Cortex of kidney (tissue), 1 donor: ENCODE measurements at places on chromosomes 4 and X.

- no peak for DNase-seq
These were observed 61.2 kb downstream of the PASD1 start for GRCh38 chrX:151624677-151625076.

- no peak for DNase-seq
These were observed 4.3 kb upstream of the HAUS7 start for GRCh38 chrX:153474718-153475117.

DNA sequence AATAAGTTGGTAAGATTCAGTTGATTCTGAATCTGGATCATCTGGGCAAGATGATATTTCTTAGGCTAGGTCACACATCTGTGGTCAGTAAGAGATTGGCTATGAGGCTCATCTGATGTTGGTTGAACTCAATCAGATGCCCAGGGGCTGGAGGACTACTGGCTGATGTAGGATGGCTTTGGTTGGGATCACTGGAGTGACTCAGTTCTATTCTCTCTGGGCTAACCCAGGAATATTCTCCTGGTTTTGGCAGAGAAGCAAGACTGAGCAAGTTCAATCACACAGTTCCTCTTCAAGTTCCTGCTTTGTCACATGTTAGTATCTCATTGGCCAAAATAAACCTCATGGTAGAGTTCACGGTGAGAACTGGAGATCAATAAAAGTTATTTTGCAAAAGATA, 902.3 kb upstream of the SLIT2 start:
- no peak for DNase-seq

DNA sequence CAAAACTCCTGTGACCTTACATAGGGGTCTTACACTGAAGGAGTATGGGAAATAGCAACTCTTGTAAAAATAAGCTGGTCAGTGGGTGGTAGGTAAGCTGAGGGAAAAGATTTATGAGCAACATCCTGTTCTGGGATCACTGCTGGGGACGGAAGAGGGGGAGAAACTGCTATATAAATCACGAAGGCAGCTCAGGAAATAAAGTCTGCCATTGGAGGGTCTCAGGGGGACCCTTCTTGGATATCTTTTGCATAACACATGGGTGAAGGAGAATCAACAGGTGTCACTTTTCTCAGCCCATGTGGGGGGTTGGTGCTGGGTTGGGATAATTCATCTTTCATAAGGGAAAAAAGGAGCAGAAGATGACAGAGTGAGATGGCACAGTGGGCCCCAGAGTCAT, 33.7 kb downstream of the AFF1 start:
- no peak for DNase-seq

GRCh38 chr4:180160195-180160983, 2082.8 kb upstream of the TENM3 start:
- no peak for DNase-seq

DNA sequence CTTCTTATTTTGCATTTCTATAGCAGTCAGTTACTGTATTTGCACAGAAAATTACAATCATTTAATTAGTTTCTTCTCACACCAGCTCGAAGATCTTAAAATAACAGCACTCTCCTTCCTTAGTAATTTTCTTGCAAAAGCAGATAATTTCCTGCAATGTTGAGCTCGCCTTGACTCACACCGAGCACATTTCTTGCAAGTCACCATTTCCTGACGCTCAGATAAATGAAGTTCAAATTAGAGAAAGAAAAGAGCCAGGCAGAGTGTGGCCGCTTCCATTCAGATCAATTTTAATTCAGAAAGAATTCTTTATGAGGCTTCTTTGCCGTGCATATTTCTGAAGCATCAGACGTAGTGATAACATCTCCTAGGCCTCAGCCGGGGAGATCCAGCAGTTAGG, 10.1 kb downstream of the SORCS2 start:
- no peak for DNase-seq

DNA sequence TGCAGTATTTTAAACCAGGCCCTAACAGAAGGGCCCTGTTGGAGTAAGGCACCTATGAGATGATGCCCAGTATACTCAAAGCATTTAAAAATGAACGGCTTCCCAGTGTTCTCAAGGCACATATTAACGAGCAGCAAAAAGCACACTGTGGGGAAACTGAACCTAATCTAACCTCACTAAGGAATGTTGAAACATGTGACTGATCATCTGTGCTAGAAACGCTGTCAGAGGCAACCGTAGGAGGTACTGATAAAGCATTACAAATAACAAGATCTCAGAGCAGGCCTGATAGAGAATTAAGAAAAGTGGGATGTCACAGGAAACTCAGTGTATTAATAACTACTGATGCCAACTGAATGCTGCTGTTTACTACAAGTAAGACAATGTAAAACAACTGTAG, 24.0 kb downstream of the ASB9 start:
- no peak for DNase-seq

- no peak for DNase-seq
These were observed 90.7 kb upstream of the IGFBP7 start for GRCh38 chr4:57200799-57201327.

DNA sequence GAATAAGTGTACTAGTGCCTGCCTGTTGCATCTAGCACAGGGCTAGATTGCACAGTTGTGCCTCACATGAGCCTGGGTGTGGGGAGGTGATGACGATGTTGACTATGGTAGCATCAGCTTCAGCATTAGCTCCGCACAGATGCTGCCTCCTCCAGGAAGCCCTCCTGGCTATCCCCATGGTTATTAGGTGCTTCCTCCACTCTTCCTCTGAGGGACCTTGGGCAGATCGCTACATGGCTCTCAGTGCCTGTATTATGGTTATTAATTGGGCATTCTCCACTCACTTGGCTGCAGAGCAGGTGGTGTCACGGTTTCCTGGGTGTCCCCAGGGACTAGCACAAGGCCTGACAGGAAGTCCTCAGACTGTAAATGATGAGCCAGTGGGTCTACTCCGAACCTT, 325.6 kb downstream of the ARHGAP10 start:
- no peak for DNase-seq

DNA sequence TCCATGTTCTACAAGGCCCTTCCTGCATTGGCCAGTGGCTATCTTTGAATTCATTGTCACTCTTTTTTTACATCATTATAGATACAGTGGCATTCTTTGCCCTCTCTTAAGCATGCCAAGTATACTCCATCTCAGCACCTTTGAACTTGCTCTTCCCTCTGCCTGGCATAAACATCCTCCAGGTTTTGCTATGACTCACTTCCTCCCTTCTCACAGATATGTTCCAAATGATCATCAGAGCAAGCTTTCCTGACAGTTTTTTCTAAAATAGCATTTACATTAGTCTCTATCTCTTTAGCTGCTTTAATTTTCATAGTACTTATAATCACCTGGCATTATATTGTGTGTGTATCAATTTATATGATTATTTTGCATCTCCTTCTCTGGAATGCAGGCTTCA, 553.3 kb upstream of the MAGEB2 start:
- no peak for DNase-seq

DNA sequence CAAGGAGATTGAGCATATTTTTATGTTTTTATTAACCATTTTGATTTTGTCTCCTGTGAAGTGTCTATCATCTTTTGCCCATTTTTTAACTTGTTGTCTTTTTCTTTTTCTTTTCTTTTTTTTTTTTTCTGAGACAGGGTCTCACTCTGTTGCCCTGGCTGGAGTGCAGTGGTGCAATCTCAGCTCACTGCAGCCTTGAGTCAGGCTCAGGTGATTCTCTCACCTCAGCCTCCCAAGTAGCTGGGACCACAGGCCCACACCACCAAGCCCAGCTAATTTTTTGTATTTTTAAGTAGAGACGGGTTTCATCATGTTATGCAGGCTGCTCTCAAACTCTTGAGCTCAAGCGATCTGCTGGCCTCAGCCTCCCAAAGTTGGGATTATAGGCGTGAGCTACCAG, 4.6 kb upstream of the ADD1 start:
- DNase-seq, result no peak

GRCh38 chrX:107632346-107632745, 4.0 kb downstream of the PRPS1 start:
- no peak for DNase-seq

DNA sequence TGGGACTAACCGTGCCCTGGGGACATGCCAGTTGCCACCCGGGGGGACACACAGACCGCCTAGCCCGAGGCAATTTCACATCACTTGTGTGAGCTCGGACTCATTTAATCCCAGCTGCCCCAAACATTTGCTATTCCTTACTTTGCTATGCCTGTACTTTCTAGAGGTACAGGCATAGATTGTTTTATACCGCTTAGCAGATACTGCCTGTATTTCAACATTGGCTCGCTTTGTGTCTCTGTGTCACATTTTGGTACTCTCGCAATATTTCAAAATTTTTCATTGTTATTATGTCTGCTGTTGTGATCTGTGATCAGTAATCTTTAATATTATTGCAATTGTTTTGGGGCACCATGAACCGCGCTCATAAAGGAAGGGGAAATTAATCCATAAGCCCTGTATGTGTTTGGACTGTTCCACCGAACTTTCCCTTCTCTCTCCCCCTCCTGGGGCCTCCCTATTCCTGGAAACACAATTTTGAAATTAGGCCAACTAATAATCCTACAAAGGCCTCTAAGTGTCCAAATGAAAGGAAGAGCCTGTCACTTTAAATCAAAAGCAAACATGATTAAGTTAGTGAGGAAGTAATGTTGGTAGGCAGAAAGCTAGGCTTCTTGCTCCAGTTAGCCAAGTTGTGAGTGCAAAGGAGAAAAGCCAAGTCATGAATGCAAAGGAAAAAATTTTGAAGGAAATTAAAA, 568 bp upstream of the CASP6 start:
- DNase-seq, result no peak

DNA sequence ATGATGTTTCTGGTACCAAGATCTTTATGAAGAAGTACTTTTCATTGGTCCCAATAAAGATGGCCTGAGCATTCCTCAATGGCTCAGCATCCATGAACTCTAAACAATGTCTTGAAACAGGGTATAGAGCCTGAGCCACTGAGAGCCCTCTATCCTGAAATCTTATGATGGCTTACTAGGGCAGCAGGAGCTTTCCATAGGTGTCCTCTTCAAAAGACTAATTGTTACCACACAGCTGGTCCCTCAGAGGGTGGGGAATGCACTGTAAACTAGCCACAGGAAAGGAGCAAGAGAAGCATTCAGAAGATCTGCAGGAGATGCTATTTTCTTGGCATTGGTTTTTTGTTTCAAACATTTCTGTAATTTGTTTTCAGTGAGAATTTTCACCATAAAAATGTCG, 5.6 kb upstream of the BANK1 start:
- no peak for DNase-seq

- no peak for DNase-seq
These were observed 58.9 kb upstream of the NFKB1 start for GRCh38 chr4:102441978-102442911.

DNA sequence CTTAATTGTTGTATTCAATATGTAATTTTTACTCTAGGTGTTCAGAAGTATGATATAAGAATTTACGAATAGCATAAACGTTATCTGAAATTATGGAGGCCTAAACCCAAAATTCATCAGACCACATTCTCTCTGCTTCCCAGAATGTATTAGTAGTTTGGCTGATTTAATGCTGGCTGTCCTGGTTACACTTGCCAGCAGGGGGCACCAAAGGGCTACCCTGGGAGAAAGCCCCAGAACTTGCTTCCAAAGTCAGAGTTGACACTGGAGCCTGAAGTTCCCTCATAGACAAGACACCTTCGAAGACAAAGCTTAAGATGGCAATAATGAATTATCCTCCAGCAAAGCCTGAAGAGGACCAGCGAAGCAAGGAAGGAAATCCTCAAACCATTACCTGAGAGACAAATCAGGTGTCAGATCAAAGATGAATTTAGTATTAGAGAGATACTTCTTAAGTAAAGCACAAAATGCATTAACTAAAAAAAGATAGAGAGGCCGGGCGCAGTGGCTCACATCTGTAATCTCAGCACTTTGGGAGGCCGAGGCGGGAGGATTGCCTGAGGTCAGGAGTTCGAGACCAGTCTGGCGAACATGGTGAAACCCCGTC, 11.3 kb upstream of the ANOS1 start:
- DNase-seq, result no peak

GRCh38 chr4:125020089-125021034, 294.4 kb upstream of the FAT4 start:
- no peak for DNase-seq

DNA sequence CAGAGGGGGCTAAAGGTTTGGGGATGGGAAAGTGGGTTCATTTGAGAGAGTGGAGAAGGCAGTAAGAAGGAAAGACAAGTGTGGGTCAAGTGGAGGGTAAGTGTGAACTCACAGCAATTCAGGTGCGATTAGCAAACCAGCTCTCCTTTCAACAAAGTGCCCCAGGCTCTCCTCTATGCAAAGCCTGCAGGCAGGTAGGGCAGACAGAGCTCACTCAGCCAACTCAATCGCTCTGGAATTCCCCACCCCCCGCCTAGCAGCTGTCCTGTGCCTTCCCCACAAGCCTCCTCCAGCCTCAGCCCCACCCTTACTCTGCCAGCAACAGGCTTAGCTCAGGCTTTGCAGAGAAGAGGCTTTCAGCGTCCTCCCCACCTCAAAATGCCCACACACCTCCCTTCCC, 14.8 kb upstream of the MAMLD1 start:
- DNase-seq, result no peak

GRCh38 chr4:32645653-32646052, 1925.5 kb downstream of the PCDH7 start:
- no peak for DNase-seq

- DNase-seq, result no peak
These were observed 37.7 kb downstream of the ARHGAP24 start for GRCh38 chr4:85512446-85513205.

DNA sequence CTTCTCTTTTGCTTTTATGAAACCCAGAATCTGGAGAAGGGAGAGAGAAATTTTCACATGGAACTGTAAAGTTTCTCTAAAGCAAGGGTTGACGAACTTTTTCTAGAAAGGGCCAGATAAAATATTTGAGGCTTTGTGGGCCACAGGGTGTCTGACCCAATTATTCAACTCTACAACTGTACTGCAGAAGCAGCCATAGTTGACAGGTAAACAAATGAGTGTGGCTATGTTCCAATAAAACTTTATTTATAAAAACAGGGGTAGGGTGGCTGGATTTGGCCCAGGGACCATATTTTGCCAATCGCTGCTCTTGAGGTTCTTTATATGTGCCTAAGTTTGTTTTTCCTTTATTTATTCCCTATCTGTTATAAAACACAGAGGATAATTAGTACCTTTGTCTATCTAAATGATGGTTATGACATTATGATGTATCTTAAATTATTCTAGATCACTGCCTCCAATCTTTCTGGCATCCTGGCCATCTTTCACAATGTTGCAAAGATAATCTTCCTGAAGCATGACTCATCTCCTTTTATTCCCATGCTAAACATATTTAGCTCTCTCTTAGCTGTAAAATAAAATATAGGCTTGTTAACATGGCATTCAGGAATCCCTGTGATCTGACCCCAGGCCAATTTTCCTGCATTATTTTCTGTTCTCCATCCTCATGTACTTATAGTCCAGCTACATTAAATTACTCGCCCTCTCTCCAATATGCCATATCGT, 106.8 kb upstream of the CBLL2 start:
- no peak for DNase-seq
